ENCODE measurements at places on chromosomes 2 and 18.
A peak's percentile ranks its signal among the peaks of the same experiment; 100 is the strongest.

- peak; percentile 24 for DNase-seq
Measured at GRCh38 chr2:57947398-57947797, 99.2 kb upstream of the VRK2 start.

- DNase-seq, result no peak
Measured at GRCh38 chr18:22828171-22828570, 105.0 kb upstream of the RBBP8 start.

DNA sequence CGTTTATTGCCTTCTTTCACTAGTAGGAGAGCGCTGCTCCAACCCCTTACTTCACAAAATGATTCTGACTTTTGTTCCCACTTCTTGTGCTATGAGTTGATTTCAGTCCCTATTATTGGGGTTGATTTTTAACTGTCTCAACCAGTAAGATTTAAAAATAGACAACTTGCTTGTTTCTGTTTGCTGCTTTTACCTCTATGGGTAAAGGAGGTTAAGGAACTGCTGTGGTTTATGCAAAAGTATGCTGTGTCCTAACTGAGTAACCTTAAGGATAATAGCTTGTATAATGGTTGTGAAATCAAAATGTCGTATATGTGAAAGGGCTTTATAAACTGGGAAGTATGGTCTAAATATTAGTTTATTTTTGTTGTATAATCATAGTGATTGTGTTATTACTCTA, 22.6 kb downstream of the ALMS1 start:
- DNase-seq, result no peak

DNA sequence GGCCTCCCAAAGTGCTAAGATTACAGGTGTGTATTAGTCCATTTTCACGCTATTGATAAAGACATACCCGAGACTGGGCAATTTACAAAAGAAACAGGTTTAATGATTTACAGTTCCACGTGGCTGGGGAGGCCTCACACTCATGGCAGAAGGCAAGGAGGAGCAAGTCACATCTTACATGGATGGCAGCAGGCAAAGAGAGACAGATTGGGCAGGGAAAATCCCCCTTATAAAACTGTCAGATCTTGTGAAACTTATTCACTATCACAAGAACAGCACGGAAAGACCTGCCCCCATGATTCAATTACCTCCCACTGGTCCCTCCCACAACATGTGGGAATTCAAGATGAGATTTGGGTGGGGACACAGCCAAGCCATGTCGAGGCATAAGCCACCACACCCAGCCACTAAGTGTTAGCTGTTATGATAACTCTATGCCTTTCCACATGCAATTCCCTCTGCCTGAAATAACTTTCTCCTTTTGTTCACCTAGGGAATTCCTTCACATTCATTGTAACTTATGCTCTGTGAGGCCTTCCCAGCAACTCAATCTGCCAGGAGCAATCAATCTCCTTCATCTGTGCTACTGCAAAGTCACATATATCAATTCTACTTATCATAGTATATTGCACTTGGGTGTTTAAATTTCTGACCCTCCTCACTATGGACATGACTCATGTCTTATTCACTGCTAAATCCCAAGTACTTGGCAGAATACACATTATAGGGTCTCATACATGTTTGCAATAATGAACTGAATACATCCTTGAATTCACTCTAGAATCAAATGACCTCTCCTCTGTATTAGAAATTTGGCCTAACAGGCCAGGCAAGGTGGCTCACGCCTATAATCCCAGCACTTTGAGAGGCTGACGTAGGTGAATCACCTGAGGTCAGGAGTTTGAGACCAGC, 7.4 kb downstream of the MCEE start:
- no peak for DNase-seq

- no peak for DNase-seq
Measured at GRCh38 chr2:73033142-73033765, 38.3 kb downstream of the SFXN5 start.

All from globus pallidus (tissue), 1 donor.